Brain (organoid and tissue), 16 donors: ENCODE measurements at places on chromosomes 4 and X.

DNA sequence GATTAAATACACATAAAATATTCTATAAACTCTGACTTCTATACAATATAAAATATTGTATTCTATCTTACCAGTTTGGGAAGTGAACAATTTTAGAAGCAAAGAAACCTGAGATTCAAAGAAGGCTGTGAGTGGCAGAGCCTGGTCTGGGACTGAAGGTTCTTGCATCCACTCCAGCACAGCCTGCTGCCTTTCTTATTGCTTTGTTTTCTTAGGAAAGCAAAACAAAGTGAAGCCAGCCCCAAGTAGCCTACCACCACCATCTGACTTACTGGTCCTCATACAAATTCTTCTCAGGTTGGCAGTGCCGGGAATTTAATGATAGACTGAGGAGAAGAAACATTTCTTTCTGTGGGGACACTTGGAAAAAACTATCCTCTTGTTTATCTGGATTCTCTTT is 129.7 kb upstream of the SMAD1 start:
- no peak for DNase-seq

DNA sequence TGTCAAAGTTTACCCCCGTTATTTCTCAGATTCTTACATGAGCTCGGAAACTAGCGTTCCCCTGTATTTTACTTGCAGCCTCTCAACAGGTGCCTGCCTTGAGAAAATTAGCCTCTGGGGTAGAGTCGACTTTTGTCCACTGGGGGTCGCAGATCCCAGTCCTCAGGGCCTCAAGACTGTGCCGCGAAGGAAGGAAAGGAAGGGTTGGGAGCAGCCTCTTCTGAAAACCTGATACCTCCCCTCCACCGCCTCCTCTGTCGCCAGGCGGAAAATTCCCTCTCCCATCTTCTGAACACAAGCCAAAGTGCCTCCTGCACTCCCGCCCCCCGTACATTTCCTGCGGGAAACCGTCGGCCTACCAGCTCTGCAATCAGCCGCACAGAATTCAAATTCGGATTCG is 44.4 kb upstream of the TMSB15B start:
- peak; percentile 82 for DNase-seq

GRCh38 chr4:34323549-34324320 is 1920.6 kb downstream of the ARAP2 start:
- DNase-seq, result no peak

DNA sequence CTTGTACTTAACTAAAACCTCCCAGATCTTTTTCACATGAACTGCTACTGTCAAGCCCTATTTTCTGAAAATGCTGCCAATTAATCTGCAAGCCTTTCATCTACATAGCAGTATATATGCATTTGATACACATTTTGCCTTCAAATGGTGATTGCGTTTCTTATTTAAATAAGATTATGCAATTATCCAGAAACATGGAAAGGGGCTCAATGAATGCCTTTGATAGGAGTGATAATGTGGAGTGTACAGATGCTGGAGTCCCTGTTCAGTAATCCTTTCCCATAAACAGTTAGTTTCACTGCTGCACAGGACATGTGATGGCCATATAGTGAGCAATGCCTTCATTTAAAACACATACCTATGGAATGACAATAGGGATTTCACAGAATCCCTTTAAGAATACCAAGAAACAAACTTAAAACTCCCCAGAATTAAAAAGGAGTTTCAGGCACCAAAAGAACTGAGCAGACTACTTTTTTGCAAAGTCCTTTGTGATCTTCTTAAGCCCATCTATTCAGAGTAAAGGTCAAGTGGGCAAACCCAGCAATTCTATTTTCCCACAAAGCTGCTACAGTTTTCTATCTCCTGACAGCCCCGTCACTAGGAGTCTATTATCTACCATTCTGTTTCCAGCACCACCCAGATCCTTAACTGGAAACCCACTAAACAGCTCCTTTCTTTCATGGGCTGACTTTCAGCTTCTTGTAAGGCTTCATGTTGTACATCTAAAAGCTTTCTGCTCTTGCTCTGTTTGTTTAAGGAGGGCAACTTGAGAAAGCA is 120.3 kb downstream of the UNC5C start:
- DNase-seq, result no peak

- no peak for DNase-seq
These were observed 770.1 kb upstream of the GALNTL6 start for GRCh38 chr4:171042989-171043524.

GRCh38 chr4:57303012-57303751 is 193.0 kb upstream of the IGFBP7 start:
- DNase-seq, result no peak

DNA sequence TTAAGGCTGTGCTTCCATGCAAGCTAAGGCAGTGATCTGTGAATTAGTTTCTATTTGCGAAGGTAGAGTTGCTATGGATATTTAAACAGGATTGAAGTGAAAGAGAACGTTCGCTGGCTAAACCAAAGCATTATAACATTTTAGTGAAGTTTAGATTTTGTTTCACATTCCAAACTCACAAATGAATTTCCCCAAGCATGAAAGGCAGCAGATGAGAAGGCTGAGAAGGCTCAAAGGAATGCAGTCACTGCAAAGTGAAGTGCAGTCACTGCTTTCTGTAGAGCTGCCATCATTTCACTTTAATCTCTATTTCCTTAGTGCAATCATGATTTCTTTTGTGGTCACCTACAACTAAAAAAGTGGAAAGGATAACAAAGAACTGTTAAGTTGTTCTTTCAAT is 334.7 kb upstream of the NR3C2 start:
- no peak for DNase-seq

DNA sequence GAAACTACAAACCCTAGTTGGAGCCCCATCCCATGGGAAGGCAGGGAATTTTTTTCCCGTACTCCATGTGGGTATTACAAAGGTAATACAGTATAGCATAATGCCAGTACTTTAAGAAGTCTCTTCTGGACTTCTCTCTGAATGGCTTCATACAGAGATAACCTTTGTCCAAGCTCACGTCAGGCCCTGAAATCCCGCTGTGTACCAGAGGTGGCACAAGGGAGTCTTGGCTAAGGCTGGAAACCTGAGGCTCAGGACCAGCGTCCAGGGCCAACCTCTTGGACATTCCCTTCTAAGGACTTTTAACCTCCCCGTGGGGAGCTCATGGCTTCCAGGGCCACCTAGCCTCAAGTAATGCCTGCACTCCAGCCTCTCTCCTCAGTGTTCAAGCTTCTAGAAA is 338.9 kb upstream of the FAM241A start:
- DNase-seq, result no peak

DNA sequence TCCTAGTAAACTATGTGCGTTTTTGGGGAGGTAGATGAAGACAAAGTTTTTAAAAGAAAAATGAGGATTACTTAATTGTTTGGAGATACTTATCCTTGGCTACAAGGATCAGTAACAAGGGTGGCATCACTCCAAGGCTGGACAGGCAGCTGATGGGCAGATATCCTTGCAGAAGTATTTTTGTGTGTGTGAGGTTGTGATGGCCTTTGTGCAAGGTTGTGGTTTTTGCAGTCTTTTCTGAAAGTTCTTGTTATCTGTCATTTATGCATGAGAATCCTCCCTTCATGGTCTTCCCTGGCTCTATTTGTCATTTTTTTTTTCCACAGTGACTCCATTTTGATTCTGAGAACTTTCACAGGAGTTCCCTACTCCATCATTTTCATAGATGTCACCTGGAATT is 96.0 kb upstream of the C1GALT1C1 start:
- DNase-seq, result no peak

GRCh38 chr4:30103455-30103854 is 616.7 kb upstream of the PCDH7 start:
- no peak for DNase-seq

DNA sequence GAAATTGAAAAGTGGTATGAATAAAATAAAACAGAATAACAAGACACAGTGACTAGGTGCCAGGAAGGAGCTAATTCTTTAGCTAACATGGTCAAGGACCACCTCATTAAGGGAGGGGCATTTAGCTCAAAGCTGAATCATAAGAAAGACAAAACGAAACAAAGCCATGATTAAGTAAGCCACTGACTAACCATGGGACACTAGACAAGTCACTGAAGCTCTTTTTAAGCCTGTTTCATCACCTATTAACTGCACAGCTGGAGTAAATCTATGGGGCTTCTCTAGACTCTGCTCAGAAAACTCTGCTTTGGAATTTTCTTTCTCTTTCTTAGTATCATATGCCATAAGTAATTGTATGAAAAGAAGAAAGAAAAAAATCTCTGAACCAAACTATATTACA is 49.8 kb upstream of the C1QTNF7 start:
- no peak for DNase-seq

- no peak for DNase-seq
These were observed 34.6 kb upstream of the BRS3 start for GRCh38 chrX:136453114-136453513.
